NB4 (cell line): ENCODE measurements at places on chromosomes 7 and 10.

- peak; percentile 70 for DNase-seq
Observed at GRCh38 chr7:7719236-7719635, 829 bp upstream of the RPA3 start.

DNA sequence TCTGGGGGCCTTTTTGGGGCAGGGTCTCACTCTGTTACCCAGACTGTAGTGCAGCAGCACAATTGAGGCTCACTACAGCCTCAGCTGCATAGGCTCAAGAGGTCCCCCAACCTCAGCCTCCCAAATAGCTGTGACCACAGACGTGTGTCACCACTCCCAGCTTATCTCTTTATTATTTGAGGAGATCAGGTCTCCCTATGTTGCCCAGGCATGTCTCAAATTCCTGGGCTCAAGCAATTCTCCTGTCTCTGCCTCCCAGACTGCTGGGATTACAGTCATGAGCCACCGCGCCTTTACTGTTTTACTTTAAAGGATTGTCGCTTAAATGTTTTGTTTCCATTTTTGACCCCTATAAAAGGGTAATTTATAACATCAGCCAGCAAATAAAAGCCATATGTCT is 502.6 kb upstream of the AUTS2 start:
- DNase-seq = no peak

DNA sequence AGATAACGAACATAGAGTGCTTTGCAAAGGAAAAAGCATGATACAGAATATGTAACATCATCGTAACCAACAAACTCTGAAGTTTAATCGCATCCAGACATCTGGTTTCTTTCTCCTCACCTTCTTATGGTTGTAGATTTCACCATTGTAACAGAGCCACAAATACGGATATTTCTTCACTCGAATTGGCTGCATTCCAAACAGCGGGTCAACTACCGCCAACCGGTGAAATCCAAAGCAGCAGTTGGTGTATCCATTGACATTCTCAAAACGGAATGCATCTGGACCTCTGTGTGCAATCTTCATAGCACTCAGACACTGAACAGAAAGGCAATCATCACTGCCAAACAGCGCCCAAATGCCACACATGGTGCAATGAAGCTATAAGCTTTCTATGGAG is 3.4 kb downstream of the ASNS start:
- peak; percentile 26 for DNase-seq

GRCh38 chr7:151406051-151406875 is 3.6 kb downstream of the WDR86 start:
- DNase-seq = no peak

DNA sequence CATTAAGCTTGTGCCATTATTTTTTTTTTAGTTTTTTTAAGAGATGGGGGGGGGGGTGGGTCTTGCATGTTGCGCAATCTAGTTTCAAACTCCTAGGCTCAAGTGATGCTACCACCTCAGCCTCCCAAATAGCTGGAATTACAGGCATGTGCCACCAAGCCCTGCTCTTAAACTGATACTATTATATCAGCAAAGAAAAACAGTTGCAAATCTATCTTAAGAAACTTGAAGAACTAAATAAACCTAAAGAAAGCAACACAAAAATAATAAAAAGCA is 47.5 kb downstream of the BRAF start:
- peak; percentile 37 for DNase-seq

DNA sequence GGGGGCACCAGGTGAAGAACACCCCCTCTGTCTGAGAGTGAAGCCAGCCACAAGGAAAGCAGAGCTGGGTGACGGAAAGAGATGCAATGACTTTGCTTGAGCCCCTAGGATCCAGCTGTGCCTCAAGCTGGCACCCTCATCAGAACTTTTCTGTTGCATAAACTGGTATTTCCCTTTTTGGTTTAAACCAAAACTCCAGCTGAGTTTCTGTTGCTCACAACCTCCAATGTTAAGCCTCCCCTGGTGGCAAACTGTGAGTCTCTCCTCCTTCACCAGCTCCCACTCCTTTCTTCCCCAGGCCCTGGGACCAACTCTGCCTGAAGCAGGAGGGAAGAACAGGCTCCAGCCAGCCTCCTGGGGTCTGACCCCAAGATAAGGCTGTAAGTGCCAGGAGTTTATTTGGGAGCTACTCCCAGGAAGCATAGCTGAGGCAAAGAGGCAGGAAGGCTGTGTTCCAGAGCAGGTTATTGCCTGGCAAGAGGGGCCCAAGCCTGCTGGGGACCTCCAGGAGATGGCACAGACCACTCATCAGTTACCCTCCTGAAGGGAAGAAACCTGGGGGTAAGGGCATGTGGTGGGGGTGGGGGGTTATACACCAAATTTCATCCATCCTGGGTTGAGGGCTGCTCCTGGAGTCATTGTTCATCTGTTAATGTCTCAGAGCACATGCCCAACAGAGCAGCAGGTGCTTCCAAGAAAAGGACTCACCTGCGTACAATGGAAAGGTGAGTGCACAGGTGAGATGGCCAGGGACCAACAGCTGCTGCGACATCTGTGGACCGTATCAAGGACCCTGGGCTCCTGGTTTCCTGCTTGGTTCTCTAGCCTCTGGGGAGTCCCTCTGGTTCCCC is 73.3 kb upstream of the NANOS1 start:
- peak; percentile 36 for DNase-seq

GRCh38 chr7:124680304-124680703 is 85.3 kb downstream of the GPR37 start:
- no peak for DNase-seq

DNA sequence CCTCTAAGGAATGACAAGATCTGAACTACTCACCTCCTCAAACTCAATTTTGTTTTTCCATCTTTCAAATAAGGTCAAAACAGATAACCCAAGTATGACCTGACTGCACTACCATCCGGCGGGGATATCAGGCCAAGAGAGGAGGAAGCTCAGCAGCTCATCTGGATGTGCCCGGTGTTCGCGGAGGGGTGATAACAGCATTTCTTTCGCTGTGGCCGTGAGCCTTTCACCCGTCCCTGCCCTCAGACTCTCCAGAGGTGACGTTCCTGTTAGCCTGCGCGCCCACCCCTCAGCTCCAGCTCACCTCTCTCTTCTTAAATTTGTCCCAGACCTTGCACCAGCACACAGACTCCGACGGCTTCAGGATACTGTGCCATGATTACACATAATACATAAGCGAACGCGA is 526 bp downstream of the ZNF248 start:
- no peak for DNase-seq

DNA sequence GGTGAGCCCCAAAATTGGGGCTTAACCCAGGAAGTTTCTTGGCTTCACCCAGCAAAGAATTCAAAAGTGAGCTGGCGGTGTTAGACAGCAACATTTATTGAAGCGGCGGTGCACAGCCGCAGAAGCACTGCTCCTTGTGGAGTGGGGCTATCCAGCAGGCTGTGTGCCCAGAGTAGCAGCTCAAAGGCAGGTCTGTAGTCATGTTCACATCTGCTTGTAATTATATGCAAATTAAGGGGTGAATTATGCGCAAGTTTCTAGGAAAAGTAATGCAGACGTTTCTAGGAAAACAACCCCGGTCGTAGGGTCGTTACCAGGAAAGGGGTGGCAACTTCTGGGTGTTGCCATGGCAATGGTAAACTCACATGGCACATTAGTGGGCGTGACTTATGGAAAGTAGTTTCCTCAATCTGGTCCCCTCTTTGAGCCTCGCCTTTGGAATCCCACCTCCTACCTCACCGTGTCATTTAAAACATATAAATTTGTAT is 13.7 kb upstream of the KBTBD2 start:
- DNase-seq = peak; percentile 70

GRCh38 chr10:132192991-132193665 is 6.4 kb downstream of the DPYSL4 start:
- DNase-seq = no peak

DNA sequence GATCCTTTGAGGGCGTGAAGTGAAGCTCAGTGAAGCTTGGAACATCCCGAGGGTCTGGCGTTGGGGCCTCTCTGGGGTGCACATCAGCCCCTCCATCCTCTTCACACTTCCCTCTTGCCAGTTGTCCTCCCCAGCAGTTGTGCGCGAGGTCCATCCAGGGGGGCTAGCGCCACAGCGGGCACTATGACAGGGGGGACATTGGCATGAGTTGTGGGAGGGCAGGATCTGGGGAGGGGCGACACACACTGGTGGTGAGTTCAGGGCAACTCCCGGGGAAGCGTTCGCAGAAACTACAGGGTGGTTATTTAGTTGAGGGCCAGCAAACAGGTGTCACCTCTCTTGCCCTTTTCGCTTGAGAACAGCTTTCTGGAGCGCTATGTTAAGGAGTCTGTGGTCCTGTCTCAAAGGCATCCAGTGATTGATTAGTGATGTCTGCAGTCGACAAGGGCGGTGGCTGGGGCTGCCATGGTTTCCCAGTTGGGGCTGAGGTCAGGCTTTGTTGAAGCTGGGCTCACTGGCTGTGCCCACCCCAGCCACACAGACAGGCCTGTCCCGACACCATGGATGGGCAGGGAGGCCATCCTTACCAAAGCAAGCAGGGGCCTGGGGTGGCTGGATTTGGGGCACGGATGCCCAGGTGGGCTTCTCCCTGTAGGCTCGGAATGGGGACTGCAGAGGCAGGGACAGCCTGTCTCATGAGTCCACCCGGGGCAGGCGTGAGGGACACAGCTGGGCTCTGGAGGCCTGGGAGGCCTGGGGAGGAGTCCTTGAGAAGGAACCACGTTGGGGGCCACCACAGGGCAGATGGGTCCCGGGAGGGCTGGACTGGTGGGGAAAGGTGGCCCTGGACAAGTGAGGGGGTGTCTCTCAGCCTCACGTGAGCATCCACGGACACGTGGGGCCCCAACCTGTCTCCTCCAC is 59.4 kb downstream of the UNCX start:
- DNase-seq = no peak

DNA sequence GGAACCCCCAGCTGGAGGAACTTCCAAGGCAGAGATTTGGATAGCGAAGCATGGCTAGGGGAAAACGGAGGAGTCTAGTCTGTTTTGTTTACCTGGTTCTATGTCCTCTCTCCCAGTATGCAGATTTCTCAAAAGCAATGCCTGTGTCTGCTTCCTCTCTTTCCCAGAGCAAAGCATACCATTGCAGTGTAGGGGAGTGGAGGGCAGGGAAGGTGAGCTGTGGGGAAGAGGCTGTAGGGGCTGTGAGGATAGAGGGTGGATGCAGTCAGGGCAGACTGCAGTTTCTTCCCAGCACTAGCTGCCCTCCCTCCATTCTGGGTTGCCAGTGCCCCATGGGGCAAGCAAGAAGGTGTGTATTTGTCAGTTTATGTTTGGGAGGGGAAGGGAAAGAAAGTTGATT is 16.9 kb upstream of the TSPAN14 start:
- no peak for DNase-seq

GRCh38 chr10:31700181-31700611 is 228.4 kb downstream of the ARHGAP12 start:
- DNase-seq = no peak

- no peak for DNase-seq
Observed at GRCh38 chr7:39609935-39610263, 13.5 kb upstream of the RALA start.

- no peak for DNase-seq
Observed at GRCh38 chr7:113371416-113372043, 253.2 kb upstream of the SMIM30 start.
